ENCODE measurements at places on chromosomes 6 and 20. TPM values are rescaled to one million over a fixed set of nuclear protein-coding genes. Genes with fewer than 3 reads are reported as not detected.

DPPA5 gene
- not detected for total RNA-seq

GRCh38 chr6:131843768-131844167 lies 35.9 kb downstream of the ENPP1 start:
- no peak for DNase-seq

DNA sequence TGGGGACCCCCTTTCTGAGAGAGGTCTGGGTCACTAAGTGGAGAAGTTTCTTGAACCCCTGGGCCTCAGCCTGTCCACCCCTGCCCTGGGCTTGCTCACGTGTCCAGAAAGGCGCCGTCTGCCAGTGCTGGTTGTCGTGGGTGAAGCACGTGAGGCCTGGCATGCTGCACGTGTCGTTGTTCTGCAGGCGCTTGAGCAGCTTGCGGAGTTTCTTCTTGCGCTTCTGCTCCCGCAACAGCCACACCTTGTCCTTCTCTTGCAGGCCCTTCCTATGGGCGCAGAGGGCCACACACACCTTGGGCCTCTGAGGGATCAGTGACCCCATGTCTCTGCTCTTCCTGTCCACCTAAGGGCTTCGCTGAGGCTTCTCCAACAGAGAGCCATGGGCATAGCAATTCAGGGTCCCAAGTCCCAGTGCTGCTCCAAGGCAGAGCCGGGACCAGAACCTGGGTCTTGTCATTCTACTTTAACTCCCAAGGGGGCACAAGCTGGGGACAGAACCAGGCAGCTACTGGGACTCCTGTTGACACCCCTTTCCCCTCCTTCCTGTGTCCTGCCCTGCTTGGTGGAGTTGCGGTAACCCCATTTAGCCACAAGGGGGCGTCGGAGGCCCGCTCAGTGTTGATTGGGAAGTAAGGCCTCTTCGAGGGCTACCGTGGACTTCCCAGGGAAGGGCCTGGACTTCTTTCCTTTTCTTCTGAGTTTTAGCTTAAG lies 121.8 kb downstream of the SULF2 start:
- peak; percentile 76 for DNase-seq

- DNase-seq: no peak
Observed at GRCh38 chr6:6654599-6655575, 66.4 kb downstream of the LY86 start.

- DNase-seq: no peak
Observed at GRCh38 chr6:132414761-132415160, 13.5 kb upstream of the MOXD1 start.

MATN4 gene
- total RNA-seq: not detected

MAS1 gene
- total RNA-seq: not detected

FOXF2 gene
- 2.7 TPM for total RNA-seq

DNA sequence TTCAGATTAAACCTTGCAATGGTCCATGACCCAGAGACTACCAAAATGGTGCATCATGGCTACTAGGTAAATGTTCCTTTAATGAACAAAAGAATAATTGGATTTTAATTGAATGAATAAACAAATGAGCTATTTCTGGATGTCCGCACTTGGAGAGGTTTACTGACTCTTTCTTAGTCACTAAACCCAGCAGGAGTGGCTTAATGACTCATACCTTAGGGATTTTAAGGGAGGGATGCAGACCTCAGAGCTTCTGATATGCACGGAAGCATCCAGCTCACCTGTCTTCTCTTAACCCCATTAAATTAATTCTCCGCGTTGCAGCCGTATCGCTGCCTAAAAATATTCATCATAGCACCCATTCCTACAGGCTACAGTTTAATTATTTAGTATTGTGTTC lies 970.0 kb upstream of the SLC35B3 start:
- DNase-seq: peak; percentile 84

- no peak for DNase-seq
Observed at GRCh38 chr6:44558832-44559251, 171.3 kb downstream of the CDC5L start.

DNA sequence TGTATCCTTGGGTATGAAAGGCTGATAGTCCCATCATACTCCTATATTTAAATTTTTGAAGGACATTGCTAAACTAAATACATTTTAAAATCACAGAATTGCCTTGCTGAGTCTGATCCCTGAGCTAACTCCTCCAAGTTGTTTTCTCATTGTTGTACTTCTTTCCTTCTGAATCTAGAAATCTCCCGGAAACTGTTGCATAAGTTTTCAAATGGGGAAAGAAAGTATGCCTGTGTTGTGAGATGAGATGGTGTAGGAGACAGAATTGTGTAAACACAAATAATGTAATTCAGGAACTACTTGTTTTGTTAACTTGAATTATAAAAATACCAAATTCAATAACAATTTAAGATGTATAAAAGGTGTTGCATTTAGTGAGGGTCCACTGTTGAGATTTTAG lies 7.3 kb downstream of the PNRC1 start:
- no peak for DNase-seq

DNA sequence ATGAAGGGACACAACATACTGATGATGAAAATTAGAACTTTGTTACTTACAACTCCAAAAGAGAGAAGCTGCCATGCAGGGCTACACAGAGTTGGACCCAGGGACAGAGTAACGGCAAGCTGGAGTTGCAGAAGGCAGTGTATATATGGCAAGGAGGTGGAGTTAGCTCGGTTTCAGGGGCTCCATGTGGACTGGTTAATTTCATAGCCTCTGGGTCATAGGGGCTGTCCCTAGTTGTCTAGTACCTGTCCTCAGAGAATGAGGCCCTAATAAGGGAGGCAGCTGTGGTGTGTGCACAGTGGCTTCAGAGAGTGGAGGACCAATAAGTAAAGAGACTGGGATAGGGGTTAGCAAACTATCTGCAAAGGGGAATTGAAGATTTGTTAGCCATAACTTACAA lies 7.9 kb upstream of the ZSCAN12 start:
- no peak for DNase-seq

MYB gene
- 2.7 TPM for total RNA-seq

DNA sequence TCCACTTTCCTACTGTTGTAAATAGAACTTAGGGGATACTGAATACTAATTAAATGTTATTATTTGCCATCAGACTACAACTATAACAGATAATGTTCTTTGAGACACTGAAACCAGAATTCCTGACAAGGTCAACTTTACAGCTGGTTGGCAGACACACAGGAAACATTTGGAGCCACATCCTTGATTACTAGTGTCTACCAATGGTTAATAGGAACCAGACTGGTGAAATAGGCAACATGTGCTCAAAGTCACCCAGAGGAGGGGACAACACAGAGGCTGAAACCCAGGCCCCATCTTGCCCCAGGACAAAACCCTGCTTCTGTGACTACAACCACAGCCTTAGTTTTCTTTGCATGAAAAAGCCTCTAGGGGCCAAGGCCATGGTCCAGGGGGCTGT lies 47.8 kb upstream of the NT5E start:
- no peak for DNase-seq

RNF39 gene
- total RNA-seq: not detected

GRCh38 chr20:41664584-41664983 lies 46.4 kb upstream of the CHD6 start:
- DNase-seq: peak; percentile 46

DNA sequence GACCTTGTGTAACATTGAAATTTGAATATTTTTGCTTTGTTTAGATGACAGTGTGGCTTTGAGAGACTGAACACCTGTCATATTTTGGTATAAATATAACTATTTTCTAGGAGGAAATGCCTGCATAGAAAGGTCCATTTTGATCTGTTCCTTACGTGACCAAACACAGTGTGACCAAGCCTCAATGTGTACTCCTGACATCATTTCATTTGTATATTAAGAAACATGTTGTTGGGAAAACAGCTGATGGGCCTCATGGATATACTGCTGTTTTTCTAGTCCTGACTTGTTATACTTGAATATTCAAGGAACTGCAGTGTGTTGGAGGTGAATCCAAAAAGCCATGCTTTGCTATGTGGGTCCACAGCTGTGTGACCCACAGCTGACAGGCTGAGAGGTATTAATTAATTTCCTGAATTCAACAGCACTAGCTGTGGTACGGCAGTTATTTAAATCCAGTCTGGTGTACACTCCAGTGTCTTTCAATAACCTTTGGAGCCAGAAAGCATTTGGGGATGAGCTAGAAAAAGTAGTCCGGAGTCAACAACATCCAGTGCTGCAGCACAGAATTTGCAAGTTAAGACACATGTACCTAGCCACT lies 18.9 kb downstream of the NCOA7 start:
- no peak for DNase-seq
